ENCODE measurements at places on chromosomes 11 and 22.

- DNase-seq, result peak; percentile 22
Measured at GRCh38 chr11:66100272-66101065, 30.4 kb downstream of the PACS1 start.

DNA sequence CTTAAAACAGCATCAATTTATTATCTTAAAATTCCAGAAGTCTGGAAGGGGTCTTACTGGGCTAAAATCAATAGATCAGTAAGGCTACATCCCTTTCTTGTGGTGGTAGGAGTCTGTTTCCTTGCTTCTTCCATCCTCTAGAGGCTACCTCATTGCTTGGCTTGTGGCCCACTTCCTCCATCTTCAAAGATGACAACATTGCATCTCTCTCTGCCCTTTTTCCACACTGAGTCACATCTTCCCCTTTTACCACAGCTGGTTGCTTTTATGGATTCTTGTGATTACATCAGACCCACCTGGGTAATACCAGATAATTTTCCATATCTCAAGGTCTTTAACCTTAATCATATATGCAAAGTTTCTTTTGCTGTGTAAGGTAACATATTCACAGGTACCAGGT is 60.9 kb downstream of the GRIA4 start:
- DNase-seq, result no peak

DNA sequence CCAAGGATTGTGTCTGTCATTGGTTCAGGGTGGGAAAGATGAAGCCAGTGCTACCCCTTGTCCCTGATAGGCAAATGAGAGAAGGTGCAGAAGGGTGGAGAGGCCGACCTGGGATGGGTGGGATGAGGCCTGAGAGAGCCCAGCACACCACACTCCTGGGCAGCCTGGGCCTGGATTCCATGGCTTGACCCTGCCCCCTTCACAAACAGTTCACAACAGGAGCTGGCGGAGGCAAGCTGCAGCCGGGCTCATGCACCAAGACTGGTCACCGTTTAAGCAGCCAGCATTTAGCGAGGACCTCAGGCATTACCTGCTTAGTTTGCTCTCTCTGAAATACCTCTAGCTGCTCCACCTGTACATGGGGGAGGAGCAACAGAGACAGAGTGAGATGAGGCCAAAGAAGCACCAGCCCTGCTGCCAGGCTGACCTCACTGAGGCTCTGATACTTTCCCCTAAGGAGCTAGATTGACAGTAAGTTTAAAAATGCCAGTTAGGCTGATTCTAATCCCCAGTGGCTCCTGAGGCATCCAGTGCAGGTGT is 13.5 kb downstream of the IL18BP start:
- DNase-seq, result no peak

GRCh38 chr22:26650722-26651421 is 6.5 kb upstream of the MIAT start:
- DNase-seq, result no peak

DNA sequence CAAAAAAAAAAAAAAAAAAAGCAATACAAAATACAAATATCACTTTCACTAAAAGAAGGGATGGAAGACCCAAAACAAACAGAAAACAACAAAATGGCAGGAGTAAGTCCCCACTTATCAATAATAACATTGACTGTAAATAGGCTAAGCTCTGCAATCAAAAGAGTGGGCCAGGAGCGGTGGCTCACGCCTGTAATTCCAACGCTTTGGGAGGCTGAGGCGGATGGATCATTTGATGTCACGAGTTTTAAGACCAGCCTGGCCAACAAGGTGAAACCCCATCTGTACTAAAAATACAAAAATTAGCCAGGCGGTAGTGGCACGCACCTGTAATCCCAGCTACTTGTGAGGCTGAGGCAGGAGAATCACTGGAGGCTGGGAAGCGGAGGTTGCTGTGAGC is 9.8 kb upstream of the PPP6R3 start:
- no peak for DNase-seq

DNA sequence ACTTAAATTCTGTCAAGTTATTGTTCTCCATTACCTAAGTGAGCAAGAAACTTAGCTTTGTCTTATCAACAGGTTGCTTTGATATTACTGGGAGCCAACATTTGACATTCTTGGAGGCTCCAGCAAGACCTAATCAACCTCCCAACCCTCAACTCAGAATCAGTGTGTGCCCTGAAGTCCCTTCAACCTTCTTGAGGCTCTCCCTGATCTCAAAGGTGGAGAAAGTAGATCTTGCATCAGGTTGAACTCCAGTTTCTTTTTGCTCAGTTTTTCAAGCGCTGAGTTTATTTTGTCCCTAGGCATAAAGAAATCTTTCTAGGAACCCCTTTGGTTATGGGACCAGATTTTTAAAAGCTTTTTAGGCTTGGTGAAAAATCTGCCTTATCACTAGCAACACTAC is 1.4 kb downstream of the FAM111A start:
- no peak for DNase-seq

DNA sequence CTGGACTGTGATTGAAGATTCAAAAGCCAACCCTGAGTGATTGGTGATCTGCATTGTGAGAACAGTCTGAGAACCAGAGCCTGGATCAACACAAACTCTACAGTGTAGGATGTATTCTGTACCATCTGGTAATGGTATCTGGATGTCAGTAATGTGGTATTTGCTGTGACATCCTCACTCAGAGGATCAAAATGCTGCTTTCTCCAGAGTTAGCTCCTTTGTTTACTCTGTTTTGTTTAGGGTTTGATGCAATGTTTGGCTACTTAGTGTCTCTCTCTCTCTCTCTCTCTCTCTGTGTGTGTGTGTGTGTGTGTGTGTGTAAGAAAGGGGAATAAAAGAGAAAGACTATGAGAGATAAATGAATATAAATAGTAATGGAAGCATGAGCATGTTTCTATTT is 24.3 kb downstream of the CASP4 start:
- no peak for DNase-seq

- DNase-seq, result no peak
Measured at GRCh38 chr22:18111759-18112330, 1.2 kb downstream of the TUBA8 start.

GRCh38 chr11:72833811-72834493 is 19.7 kb downstream of the ATG16L2 start:
- no peak for DNase-seq

DNA sequence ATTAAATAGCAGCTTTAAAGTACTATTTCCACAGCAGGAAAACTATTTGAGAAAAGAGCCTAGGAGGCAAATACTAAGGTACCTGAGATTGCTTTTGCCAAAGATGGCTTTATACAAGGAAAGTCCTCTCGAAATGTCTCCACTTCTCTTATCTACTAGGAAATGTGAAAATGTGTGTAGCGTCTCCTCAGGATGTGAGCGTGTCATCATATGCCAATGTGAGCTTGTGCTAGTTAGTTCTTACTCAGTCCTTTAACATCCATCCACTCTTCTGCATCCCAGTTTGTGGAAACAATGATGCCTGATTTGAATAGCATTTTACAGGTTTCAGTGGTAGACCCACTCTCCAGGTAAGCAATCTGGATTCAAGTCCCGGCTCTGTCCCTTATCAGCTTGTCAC is 421.0 kb downstream of the DYNC2H1 start:
- no peak for DNase-seq

- no peak for DNase-seq
Measured at GRCh38 chr22:23263651-23264555, 83.6 kb downstream of the BCR start.

DNA sequence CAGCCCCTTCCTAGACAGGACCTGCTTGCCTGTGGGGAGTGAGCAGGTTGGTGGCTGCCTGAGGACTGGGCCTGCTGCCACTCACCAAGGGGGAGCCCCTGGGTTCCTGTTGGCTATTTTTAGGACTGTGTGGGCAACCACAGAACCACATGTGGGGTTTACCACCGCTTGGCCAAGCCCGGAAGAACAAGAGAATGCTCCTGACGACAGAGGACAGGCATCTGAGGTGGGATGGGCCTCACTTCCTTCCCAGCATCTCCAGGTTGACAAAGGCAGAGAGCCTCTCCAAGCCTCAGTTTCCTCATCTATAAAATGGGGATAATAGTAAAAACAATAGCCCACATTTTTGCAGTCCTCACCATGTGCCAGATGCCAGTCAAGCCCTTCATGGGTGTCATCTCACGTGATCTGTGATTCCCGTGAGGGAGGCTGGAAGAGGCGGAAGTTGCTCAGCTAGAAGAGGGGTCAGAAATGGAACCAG is 43.6 kb downstream of the LRRC32 start:
- no peak for DNase-seq

DNA sequence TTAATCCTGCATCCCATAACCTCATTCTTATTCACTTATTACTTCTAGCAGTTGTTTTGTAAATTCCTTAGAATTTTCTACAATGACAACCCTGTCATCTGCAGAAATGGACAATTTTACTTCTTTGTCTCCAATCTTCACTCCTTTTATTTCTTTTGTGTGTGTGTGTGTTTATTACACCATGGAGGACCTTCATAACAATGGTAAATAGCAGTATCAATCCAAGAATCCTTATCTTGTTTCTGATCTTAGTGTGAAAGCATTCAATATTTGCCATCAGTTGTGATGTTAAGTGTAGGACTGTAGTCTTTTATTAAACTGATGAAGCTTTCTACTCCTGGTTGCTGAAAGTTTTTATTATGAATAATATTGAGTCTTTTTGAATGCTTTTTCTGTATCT is 109.1 kb downstream of the MPPED2 start:
- DNase-seq, result no peak

GRCh38 chr11:19551457-19551856 is 161.2 kb upstream of the NAV2 start:
- no peak for DNase-seq

DNA sequence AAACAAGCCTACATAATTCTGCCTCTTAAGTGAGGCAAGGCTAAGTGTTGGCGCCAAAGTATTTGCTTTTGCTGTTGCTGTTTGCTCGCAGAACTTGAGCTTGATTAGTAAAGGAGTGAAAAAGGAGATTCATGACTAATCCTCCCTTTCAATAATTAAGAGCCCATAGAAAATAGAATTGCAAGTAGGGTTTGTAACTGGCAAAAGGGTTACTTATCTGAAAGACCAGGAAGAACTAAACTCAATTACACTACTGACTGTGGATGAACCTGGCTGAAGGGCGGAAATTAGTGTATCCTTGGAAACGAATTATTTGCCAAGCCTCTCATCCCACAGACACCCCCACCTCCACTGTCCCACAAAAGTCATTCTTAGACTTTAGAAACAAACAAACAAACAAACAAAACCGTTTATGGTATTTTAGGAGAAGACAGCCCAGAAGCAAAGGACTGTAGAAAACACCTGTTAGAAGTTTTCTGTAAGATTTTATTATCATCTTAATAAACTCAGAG is 411 bp upstream of the EXPH5 start:
- DNase-seq, result no peak

DNA sequence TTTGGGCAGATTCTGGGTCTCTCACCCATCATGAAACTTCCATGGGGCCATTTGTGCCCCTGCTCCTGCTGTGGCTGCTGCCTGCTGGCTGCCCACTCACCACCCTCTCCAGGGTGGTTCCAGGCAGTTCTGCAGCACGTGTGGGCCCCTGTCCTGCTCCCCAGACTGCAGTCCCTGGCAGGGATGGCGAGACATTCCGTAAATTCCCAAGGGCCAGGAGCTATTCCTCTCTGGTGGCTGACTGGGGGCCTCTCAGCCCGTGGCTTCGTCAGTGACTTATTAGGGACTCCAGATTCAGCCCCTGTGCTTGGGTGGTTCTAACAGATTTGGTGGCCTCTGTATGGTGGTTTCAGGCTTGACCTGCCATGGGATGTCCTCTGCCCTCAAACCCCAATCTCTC is 3.9 kb upstream of the SLC22A8 start:
- no peak for DNase-seq

- DNase-seq, result no peak
Measured at GRCh38 chr11:289398-289711, 429 bp downstream of the PGGHG start.

DNA sequence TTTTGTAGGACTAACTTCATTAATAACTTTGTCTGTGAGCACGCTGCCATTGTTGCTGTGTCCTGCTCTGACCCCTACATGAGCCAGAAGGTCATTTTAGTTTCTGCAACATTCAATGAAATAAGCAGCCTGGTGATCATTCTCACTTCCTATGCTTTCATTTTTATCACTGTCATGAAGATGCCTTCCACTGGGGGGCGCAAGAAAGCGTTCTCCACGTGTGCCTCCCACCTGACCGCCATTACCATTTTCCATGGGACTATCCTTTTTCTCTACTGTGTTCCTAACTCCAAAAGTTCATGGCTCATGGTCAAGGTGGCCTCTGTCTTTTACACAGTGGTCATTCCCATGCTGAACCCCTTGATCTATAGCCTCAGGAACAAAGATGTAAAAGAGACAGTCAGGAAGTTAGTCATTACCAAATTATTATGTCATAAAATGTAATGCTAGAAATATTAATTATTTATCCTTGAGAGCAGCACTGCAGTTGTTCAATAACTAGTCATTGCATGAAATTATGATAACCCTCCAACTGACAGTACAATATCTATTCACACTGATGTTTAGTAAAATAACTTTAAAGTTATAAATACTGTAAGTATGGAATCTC is 46.4 kb upstream of the OR5D13 start:
- DNase-seq, result no peak

GRCh38 chr11:77102246-77103210 is at the start of gene OMP:
Gene OMP, plus strand, starts transcription at chr11:77102840. Its CDS starts 0 bp downstream, at chr11:77102840.
- no peak for DNase-seq

DNA sequence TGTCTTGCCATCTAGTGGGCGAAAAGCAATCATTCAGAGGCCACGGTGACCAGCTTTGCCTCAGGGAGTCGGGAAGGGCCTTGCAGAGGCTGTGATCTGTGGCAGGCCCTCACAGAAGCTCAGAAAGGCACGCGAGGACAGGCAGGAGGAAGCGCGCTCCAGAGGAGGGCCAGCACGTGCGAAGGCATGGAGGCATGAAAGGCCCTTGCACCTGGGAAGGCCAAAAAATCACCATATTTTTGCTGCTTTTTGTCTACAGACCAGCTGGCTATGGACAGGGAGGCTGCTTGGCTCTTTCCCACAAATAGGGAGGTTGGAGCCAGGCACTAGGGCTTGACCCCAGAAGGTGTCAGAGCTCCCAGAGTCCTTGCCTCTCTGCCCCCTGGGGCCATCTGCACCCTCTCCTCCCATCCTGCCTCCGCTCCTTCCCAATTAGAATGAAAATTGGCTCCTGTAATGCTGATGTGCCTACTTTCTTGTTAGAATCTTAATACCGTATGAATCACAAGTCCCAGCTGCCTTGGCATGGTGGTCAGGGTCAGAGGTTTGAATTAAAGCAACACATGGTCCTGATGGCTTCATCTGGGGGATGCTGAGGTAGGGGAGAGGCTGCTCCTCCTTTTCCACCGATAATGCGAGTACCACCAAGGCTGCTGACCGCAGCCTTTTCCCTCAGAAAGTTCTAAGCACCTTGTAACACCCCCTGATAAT is 69.1 kb downstream of the FEZ1 start:
- DNase-seq, result no peak

- DNase-seq, result no peak
Measured at GRCh38 chr11:62777389-62777788, 6.2 kb downstream of the TAF6L start.

DNA sequence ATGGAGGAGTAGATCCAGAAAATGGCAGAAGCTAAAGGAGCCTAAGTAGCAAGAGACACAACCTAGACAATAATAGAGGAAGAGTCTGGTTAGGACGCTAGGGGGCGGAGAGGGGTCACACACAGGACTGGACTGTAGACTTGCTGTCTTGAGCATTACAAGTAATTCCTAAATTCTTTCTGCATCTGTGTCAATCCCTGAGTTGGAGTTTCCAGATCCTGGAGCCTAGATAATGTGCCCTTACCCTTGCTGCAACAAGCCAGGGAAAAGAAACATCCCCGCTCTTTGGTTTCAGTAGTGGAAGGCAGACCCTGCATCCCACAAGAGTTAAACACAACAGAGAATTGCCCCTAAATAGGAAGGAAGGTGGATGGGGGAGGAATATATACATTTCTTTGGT is 14.9 kb upstream of the CCDC73 start:
- peak; percentile 15 for DNase-seq

Measured in stimulated activated CD4-positive, alpha-beta T cell treated with anti-CD3 and anti-CD28 coated beads, Interleukin-15, amount 100 ng/mL, for 1 hour (primary cell).